ENCODE measurements at places on chromosomes 3 and 15. TPM values are rescaled to one million over a fixed set of nuclear protein-coding genes. Genes with fewer than 3 reads are reported as not detected.

The AADAC gene
- 2.0 TPM for total RNA-seq

The DNAH12 gene
- 0.25 TPM for total RNA-seq

The KIF23 gene
- 7.4 TPM for total RNA-seq

The FRMD5 gene
- total RNA-seq, result 0.49 TPM

The PCBP4 gene
- 36.6 TPM for total RNA-seq

The IRAK2 gene
- total RNA-seq, result 10.6 TPM

The SLC7A14 gene
- total RNA-seq, result 1.2 TPM

The ARHGAP31 gene
- 13.0 TPM for total RNA-seq

The BFSP2 gene
- not detected for total RNA-seq

The C3orf20 gene
- total RNA-seq, result 0.49 TPM

The TRNT1 gene
- total RNA-seq, result 12.8 TPM

The GPR62 gene
- total RNA-seq, result not detected

The C3orf70 gene
- 5.6 TPM for total RNA-seq

The CD276 gene
- 78.1 TPM for total RNA-seq

Data from vagina (tissue), 2 donors.